ENCODE measurements at places on chromosomes 5 and 9.

GRCh38 chr5:171617817-171618591 lies 167.6 kb upstream of the SMIM23 start:
- DNase-seq = no peak

DNA sequence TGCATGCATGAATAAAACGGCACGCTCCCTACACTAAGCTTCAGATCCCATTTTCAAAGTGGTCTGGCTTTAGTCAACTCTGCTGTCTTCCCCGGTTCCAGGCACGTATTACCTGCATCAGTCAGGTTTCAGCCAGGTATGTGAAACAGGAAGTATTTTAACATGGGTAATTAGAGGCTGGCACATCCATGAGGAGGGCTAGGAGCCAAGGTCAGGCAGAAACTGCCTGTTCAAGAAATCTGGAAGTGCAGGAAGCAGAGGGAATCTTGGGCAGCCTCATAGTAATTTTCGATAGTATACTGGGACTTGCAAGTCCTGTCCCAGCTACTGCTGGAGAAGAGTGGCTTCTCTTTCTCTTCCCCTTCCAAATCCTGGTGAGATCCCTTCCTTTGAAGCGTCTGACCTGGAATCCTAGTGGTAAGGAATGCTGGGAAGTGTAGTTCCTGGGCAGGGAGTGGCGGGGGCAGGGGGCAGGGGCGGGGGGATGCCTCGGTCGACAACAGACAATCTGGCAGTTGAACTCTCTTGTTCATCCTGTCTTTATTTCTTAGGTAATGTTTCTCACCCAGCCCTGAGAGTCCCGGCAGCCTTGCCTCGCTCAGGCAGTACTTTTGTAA lies 403.1 kb downstream of the TLE4 start:
- DNase-seq = no peak

- DNase-seq = no peak
These were observed 97.7 kb downstream of the CFAP95 start for GRCh38 chr9:69918322-69918721.

GRCh38 chr5:158431369-158432029 lies 572.6 kb upstream of the CLINT1 start:
- no peak for DNase-seq

GRCh38 chr9:105116052-105116868 lies 128.2 kb upstream of the SLC44A1 start:
- no peak for DNase-seq
